ENCODE measurements at places on chromosomes 12 and 14.

DNA sequence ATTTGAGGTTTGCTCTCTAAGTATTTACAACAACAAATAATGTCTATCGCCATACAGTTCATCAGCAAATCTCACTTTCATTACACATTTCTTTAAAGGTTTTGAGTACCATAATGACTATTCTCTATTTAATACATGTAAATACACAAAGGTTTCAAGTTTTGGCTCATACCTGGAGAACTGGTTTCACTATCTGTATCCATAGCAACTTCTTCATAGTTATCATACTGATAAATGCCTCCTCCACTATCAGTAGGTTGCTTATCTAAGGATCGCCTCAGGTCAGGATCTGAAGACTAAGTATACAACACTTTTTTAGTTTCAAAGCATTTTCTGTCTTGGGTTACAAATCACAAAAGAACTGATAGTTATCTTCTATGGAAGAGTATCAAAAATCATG is 21.4 kb downstream of the ZFC3H1 start:
- no peak for DNase-seq

GRCh38 chr14:106683631-106684030 is 1157.2 kb downstream of the TMEM121 start:
- DNase-seq: no peak

DNA sequence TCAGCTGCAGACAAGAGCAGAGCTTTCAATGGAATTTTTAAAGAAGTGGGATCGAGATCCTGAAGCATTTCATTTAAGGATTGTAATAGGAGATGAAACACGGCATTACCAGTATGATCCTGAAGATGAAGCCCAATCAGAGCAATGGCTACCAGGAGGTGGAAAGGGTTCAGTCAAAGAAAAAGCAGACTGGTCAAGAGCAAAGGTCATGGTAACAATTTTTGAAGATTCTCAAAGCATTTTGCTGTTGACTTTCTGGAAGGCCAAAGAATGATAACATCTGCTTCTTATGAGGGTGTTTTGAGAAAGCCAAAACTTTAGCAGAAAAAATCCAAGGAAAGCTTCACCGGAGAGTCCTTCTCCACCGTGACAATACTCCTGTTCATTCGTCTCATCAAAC is 204.3 kb upstream of the EEA1 start:
- no peak for DNase-seq

- no peak for DNase-seq
Observed at GRCh38 chr14:100651999-100652508, 64.8 kb upstream of the BEGAIN start.

DNA sequence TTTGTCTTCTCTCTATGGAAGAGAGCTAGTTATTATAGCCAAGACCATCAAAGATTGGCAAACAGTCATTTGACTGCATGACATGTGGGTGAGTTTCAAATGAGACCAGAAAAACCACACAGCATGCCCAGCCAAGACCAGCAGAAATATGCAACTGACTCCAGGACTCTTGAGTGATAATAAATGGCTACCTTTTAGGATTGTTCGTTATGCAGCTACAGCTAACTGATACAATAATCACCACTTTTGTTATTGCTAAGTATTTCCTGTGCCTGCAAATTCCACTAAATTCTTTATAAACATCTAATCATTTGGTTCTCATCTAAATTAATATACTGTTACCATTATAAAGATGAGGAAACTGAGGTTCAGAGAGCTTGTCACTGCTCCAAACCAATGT is 528.4 kb upstream of the TBX3 start:
- DNase-seq: no peak

- DNase-seq: no peak
Observed at GRCh38 chr12:120479458-120479857, 9.9 kb upstream of the SRSF9 start.

DNA sequence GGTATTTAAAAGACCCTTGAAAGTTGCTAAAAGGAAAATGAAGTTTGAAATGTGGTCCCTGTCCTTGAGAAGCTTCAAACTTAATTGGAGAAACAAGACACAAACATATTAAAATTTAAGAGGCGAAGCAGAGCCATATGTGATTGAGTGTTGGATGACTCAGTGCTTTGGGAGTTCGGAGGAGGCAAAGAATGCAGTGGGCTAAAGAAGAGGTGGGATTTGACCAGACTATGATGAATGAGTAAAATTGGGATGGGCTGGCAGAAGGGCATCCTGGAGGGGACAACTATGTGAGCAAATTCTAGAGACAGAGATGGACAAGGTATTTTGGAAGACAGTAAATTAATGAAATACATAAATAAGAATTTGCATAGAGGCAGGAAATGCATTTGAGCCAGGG is 358.6 kb downstream of the EGLN3 start:
- DNase-seq: no peak

- peak; percentile 12 for DNase-seq
Observed at GRCh38 chr12:104877103-104877705, 80.9 kb downstream of the SLC41A2 start.

- DNase-seq: no peak
Observed at GRCh38 chr12:54082397-54082892, 28.8 kb downstream of the HOXC4 start.

GRCh38 chr12:46404225-46404631 is 31.7 kb upstream of the SLC38A2 start:
- no peak for DNase-seq

DNA sequence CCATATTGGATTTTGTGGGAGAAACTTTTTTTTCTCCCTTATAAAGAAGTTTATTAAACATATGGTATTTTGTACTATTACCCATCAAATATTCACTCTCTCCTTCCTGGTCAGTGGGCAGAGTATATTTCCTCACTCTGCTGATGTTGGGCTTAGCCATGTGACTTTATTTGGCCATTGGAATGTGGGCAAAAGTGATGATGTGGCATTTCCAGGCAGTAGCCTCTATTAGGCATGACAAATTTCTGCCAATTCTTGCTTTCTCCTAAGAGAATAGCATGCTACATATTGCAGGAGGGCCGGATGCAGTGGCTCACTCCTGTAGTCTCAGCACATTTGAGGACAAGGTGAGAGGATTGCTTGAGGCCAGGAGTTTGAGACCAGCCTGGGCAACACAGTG is 24.4 kb upstream of the WSCD2 start:
- no peak for DNase-seq

DNA sequence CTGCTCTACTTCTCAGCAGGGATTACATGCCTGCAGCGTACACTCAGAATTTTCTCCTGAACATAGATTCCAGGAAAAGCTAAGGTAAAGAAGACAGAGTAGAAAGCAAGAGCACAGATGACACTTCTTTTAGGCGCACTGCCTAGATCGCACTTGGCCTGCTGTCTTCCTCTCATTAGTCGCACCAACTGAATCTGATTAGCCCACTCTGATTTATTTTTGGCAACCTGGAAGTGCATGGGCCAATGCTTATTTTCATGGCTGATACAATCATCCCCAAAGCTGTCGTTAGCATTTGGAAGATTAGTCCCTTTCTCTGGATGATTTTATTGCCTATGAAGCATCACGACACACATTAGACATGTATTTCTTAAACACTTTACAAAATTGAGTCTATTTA is 152.5 kb downstream of the PTPRO start:
- DNase-seq: no peak

DNA sequence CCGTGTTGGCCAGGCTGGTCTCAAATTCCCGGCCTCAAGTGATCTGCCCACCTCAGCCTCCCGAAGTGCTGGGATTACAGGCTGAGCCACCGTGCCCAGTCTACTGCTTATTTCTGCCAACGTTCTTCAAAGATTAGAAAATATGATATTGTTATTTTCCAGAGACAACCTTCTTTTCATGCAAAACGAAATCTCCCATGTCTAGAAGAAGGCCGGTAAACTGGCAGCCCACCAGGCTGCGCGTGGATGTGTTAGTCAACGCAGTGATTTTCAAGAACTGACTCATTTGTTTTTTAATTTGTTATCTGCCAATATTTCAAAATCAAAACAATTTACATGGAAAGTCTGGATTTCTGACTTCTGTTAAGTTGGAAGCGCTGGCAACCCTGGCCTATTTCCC is 169.6 kb downstream of the RIMBP2 start:
- DNase-seq: no peak
